ENCODE measurements at places on chromosomes 7 and 10. TPM values are rescaled to one million over a fixed set of nuclear protein-coding genes. Genes with fewer than 3 reads are reported as not detected.

ZNF467 gene
- 16.2 TPM for total RNA-seq

MICU1 gene
- 48.4 TPM for total RNA-seq

CHRM2 gene
- total RNA-seq, result not detected

RELN gene
- 25.1 TPM for total RNA-seq

CDC14C gene
- not detected for total RNA-seq

HTR5A gene
- not detected for total RNA-seq

ARMC10 gene
- total RNA-seq, result 76.1 TPM

FAM25C gene
- not detected for total RNA-seq

ICA1 gene
- 17.8 TPM for total RNA-seq

ZP3 gene
- 3.9 TPM for total RNA-seq
